ENCODE measurements at places on chromosomes 1 and 21.

DNA sequence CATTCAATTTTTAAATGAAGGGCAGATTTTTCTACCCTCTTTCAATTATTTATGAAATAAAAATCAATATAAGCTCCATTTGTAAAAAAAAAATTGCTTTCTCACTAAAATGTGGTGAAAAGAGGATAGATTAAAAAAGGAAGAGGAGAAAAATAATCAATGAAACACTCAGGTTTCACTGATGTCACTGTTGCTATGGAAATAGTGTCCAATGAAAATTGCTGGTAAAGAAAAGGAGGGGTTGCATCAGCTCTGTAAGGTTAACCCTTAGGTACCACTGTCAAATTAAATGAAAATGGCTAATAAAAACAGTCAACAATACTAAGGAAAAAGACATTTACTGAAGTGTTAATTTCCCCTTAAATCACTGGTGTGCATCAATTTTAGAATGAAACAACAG is 91.6 kb upstream of the TTC39A start:
- DNase-seq: peak; percentile 18

GRCh38 chr1:97784661-97785060 is 136.2 kb downstream of the DPYD start:
- no peak for DNase-seq

DNA sequence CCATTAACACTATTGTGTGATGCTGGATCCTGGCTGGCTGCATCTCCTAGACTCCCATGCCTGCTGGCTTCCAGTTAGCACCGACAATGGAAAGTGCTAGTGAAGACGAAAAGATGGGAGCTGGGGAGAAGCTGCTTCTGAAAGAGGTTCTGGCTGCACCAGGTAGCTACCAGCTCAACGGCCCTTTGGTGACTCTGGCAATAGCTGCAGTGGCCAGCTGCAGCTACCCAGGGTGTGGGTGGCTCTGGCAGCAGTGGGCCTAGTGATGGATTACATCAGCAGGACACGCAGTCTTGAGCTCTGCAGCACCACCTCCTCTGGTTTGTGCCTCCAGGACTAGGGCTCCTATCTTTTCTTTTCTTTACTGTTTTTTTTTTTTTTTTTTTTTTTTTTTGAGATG is 662.6 kb downstream of the MATN1 start:
- DNase-seq: no peak

DNA sequence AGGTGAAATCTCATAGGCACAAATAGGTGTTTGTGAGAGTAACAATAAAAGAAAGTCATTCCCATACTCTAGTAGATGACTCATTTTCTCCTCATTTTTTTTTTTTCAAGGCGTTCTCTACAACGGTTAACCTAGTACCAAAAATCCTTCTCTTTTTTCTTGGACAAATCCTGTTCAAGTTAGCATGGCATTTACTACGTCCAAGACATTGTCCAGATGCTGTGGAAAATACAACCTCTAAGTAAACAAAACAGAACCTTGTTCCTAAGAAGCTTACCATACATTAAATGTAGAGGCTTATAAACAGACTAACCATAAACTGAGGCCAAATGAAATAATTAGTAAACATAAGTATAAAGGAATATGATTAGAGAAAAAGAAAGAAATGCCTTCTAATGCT is 76.2 kb upstream of the RGS4 start:
- DNase-seq: no peak

DNA sequence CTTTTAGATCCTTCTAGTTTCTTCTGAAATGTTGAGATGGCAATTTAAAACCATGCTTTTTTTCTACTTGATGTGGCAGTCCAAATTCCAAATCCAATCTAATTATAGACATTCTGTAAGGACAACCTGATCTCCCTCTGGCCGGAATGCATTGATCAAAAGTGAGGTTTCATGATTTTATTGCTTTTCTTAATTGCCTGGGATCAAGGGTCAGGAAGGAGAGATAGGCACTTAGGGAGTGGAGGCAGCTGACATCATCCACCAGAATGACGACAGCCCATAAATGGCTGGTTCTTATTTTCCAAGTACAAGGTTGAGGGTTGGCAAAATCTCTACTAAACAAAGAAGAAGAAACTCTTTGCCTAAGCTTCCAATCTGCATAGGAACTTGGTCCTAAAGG is 46.4 kb upstream of the SCCPDH start:
- DNase-seq: no peak

- no peak for DNase-seq
Observed at GRCh38 chr1:20233394-20233793, 47.1 kb upstream of the PLA2G2C start.

GRCh38 chr1:27031235-27032118 is 18.8 kb upstream of the TENT5B start:
- peak; percentile 72 for DNase-seq

DNA sequence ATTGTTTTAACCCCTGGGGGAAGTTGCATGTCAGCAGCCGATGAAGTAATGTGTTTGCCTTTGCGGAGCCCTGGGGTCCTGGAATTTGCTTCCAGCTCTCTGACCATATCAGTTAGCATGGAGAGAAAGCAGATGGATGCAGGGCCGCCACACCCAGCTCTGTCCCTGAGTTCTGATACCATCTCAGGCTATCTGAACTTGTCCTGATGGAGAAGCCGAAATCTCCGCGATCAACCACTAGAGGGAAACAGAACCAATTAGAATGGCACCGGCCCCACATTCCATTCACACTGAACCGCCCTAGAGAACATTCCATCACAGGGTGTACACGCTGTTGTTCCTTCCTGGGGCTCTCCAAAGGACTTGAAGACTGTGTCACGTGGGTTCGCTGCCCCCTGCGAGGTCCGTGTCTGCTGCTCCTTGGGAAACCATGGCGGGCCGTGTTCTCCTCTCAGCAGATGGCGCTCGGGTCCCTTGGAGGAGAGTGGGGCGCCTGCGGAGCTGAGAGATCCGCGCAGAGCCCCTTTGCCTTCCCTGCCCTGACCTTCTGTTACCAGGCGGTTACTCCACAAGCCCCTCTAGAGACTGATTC is 75.4 kb downstream of the ABCA4 start:
- peak; percentile 97 for DNase-seq

GRCh38 chr1:247331172-247331524 is 519 bp downstream of the ZNF496 start:
- peak; percentile 74 for DNase-seq

- DNase-seq: peak; percentile 64
Observed at GRCh38 chr1:57424231-57425027, 569 bp upstream of the DAB1 start.

DNA sequence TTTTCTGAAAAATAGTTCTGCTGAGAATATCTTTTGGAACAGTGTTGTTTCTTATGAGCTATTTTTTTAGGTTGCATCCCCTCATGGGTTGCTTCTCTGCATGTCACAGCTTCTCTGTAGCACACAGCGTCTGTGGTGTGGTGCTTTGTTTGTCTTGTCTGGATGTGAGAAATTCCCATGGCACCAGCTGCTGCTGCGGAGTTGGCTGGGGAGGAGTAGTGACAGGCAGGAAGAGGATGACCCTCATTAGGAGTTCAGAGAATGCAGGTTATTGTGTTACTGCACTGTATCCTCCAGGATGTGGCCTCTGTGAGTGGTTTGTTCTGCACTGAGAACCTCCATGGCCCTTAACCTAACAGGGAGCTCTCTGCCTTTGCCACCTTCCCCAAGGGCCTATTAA is 64.8 kb downstream of the TSEN15 start:
- peak; percentile 6 for DNase-seq

DNA sequence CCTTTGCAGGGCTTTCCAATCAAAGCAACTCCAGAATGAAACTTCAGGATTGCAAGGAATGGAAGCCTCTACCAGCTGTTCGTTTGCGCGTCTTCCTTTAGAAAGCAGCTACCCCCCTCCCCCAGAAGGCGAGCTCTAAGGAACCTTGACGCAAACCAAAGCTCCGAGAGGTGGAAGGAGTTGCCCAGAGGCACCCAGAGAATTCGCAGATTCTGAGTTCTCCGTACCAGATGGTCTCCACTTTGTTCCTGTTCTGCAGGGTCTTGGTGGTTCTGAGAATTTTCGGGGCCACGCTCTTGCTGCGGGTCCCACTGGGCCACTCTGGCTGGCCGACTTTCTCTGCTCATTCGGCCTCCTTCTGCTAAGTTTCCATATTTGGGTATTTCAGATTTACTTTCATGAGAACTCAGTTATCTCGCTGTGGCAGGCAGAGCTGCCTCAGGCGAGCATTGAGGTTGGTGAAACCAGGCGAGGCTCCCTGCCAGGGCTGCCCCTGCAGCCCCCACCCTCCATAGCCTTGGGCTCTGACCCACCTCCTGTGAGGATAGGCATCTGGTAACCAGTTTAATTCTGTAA is 801 bp downstream of the TRAF5 start:
- DNase-seq: peak; percentile 32

GRCh38 chr1:47002211-47002610 is 21.3 kb upstream of the CYP4X1 start:
- DNase-seq: no peak

DNA sequence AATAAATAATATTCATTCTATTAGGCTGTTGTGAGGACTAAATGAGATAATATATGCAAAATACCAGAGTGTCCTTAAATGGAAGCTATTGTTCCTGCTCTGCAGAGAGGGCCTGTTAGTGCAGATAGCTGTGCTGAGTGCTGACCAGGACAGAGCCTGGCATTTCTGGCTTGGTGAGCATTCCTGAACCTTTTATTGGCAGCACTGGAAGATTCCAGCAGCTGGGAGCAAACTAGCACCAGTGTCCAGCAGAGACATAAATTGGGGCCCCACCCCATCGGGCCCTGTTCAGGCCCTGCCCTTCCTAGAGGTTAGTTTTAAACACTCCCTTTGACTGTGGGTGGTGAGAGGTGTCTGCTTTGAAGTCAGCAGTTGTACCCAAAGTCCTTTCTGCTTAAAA is 85.9 kb upstream of the GADD45A start:
- DNase-seq: no peak

- DNase-seq: no peak
Observed at GRCh38 chr21:15430577-15430976, 299.2 kb upstream of the USP25 start.

DNA sequence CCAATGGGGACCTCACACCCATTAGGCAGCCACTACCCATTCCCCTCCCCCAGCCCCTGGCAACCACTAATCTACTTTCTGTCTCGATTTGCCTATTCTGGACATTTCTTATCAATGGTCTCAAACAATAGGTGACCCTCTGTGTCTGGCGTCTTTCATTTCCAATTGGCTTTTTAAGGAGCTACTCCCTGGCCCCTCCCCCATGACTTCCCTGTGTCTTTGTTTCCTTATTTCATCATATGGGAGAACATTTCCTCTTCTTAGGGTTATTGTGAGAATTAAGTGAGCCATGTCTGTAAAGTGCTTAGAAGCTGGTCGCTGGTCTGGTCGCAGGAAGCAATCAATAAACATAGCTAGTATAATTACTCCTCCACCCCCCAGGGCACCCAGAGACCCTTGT is 80.9 kb downstream of the SPSB1 start:
- no peak for DNase-seq

DNA sequence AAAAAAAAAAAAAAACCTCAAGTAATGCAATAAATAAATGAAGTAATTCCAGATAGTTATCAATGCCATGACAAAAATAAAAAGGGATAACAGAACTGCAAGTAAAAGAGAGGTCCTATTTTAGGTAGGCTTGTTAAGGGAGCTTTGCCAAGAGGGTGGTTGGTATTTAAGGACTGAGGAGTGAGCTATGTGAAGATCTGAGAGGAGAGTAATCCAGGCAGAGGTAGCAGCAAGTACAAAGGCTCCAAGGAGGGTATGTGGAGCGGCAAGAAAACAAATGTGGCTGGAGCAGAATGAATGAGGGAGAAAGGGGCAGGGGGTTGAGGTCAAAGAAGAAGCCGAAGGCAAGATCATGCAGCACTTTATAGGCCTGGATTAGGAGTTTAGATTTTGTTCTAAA is 59.9 kb upstream of the CDC42BPA start:
- no peak for DNase-seq

DNA sequence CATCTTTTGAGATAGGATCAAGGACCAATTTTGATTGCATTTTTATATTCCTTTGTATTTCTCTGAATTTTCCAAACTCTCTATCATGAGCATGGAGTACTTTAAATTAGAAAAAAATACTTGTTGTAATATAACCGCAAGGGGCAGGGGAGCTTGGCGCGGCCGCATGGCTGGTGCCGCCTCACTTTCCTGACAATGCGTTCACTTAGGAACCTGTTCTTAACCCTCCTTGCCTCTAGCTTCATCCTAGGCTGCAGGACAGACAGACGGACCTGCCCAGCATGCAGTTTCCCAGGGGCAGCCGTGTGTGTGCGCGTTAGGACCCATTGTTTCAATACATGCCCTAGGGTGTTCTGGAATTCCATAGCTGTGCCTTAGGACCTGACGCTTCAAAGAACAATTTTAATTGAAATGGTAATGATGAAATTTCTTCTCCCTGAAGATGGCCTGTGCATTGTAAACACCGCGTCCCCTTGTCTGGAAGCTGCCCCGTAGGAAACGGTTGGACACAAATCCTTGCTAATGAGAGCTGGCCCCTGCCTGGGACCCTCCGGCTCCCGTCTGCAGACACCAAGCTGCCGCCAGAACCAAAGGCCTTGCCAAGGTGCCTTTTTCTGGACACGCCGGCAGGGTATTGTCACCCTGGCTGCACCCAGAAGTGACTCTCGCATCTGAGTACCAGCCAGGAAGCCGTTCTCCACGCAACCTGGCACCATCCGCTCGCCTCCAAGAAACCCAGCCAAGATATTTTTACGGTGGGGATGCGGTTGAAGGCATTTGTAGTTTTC is 466.4 kb downstream of the NPHP4 start:
- DNase-seq: no peak

DNA sequence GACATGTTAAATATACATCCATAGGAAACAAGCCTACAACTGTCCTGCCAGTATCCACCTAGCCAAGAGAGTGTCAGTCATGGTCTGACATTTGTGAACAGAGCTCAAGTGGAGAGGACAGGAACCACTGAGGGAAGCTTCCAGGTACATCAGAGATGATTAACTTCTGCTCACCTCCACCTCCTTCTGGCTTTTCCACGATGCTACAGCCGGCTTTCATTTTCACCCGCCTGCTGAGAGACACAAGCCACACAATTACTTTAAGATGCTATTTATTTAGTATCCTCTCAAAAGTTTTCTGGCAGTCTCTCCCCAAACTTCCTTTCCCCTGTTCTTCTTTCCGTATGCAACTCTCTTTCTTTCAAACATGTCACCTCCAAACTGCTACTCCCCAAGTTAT is 2.1 kb downstream of the ETV3 start:
- DNase-seq: no peak

DNA sequence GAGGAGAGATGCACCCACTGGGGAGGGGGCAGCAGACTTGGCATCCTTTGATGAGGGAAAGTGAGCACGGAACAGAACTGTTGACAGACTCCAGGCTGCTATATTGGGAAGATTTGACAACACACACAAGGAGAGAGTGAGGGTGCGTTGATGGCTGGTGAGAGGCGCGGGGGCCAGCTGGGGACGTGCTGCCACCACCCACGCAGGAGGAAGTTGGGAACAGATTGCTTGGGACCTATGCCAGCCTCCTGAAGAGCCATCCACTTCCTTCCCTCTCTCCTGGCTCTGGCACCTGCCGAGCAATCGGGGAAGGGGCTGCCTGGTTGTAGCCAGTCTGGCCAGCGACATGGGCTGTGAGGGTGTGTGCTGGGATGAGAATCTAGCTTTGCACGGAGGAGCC is 223.7 kb upstream of the CSF3R start:
- DNase-seq: no peak

All from Daoy (cell line).